ENCODE measurements at places on chromosomes 3 and 15.

DNA sequence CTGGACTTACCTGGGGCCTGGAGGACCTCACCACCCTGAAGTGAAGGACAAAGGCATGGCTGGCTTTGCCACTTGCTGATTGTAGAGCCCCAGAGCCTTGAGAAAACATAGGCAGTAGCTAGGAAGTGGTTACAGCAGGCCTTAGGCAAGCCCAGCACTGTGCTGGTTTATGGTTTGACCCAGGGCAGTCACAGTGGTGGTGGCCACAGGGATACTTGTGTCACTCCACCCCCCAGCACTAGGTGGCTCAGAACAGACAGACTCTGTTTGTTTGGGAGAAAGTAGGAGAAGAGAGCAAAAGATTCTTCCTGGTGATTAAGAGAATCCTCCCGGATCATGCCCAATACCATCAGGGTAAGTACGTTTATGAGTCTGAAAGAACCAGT lies 13.2 kb upstream of the COL8A1 start:
- DNase-seq, result no peak

DNA sequence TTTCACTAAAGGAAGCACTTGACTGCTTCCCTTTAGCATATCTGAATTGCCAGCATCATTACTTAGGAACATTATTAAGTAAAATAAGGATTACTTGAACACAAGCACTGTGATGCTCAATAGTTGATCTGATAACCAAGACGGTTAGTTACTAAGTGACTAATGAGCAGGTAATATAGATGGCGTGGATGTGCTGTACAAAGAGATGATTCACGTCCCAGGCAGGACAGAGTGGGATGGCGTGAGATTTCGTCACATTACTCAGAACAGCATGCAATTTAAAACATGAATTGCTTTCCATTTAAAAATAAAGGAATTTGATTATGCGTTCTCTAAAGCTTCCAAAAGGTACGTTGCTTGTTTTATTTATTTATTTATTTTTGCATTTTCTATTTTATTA lies 240.0 kb upstream of the ARHGEF26 start:
- DNase-seq, result no peak

DNA sequence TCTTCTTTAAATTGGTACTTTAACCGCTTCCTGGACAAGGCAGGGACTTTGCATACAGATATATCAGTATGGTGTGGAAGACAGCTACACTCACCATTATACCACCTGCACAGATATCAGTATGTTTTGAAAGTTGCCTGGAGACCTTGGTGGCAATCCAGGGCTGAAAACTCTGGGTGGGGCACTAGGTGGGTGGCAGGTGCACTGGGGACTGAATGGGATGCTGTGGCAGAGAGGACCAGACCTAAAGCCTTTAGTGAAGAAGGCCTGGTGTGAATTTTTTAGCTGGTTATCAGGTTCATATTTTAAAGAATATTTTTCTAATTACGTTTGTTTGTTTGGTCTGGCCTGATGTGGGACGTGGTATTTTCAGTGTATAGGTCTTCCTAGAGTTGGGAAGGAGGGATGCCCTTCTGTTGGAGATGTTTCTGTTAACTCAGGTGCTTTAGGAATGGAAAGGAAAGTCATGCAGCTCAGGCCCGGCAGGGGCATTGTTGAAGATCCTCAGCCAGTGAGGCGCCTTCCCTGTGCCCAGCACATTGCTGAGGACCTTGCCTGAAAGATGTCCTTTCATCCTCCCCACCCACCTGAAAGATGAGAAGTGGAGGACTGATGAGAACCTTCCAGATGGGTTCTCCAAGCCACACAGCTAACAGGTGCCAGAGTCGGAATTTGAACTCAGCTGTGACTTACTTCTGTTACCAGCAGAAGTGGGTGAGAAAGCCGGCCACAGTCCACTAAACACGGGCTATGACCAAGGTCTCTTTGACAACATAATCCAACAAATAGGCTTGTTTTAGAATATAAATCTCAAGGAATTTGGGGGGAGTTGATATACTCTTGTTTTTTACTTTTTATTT lies 77.3 kb downstream of the APBA2 start:
- no peak for DNase-seq

DNA sequence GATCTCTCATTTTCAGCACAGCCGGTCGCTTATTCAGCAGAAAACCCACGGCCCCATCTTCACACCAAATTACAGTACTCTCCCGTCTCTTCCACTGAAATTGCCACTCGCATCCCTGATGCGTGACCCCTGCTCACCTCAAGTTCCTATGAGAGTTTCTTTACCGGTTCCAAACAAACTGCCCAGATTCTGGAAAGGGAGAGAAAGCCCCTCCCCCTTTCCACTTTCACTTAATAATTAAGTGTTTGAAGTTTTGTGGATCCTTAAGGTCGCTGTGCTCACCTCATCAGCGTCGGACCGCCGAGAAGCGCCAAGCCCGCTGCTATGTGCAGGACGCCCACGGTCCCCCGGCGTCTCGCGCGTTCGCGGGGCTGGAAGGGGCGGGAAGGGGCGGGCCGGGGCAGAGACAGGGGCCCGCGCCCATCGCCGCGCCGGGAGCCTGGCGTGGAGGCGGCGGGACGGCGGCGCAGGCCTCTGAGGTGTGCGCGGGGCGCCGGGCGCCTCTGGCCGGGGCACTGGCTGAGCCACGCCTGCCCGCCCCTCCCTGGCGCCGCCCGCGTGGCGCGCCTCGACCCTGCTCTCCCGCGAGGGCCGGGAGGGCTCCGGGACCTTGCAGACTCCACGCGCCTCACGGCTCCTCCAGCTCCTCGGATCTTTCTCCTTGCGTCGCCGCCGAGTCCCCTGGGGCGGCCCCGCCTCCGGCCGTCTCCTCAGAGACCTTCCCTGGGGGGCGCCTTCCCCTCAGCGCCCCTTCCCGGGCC lies at the start of gene GPR156:
Gene GPR156 (minus strand): TSS at position 476 of the 761 bp plus-strand sequence. CDS start 41,124 bp downstream, outside the sequence.
- DNase-seq, result no peak

- DNase-seq, result no peak
Observed at GRCh38 chr15:23642413-23643044, 5.1 kb downstream of the MAGEL2 start.

- DNase-seq, result no peak
Observed at GRCh38 chr15:75844629-75845335, 1.5 kb downstream of the UBE2Q2 start.

DNA sequence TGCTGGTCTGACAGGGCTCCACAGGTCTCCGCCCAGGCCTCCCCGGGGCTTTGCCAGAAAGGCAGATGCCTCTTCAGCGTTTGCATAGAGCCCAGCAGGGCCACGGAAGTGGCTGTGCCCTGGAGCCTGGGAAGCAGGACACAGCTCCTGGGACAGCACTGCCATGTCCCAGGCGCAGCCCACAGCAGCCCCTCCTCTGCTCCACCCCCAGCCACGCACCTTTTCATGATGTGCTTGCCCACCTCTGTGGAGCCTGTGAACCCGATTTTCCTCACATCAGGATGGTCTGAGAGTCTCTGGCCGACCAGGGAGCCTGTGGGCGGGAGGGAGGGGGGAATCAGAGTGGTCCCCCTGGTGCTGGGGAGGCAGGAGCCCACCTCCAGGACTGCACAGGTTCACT lies 33.9 kb upstream of the SLC41A3 start:
- DNase-seq, result no peak

DNA sequence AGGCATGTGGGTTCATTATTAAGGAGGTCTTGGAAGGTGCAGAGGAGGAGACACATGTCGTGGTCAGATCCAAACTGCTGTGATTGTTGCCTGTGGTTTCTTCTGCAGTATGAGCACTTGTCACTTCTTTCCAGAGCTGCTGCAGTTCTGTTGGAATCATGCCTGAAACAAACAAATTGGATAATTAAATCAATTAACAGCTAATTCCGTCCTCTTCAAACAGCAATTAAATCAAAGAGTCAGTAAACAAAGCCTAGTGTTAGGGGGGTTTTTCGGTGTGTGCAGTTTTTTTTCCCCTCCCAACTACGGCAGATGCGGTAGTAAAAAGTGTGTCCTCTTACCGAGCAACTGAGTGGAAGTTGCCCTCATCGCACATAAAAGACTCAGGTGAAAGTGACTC lies 542.2 kb downstream of the FOXP1 start:
- DNase-seq, result no peak

DNA sequence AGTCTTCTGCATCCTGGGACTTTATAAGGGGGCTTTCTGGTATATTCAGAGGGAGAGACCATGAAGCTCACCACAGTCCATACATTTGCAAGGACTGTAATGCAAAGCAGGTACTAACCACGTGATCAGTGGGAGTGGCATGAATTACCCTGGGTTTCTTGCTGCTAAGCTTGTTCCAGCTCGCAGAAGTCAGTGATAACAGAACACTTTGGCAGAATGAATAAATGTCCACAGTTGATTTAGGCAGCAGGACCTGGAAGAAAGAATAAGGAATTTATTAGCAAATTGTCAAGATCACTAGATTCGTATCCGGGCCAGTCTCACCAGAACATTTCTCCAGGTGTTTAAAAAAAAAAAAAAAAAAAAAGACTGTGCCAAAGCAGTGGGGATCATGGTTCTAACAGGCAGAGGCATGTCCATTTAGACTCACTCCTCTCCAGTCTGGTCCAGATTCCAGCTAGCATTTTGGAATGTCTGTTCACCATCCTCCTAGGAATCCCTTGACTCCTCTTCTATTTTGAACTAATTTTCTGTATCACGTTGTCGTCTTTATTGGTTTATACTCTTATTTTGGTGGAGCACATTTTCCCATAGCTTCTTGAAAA lies 24.5 kb downstream of the HHLA2 start:
- DNase-seq, result no peak

GRCh38 chr3:99523431-99524127 lies 114.8 kb upstream of the COL8A1 start:
- DNase-seq, result no peak

- no peak for DNase-seq
Observed at GRCh38 chr15:70236341-70237086, 138.8 kb upstream of the TLE3 start.

DNA sequence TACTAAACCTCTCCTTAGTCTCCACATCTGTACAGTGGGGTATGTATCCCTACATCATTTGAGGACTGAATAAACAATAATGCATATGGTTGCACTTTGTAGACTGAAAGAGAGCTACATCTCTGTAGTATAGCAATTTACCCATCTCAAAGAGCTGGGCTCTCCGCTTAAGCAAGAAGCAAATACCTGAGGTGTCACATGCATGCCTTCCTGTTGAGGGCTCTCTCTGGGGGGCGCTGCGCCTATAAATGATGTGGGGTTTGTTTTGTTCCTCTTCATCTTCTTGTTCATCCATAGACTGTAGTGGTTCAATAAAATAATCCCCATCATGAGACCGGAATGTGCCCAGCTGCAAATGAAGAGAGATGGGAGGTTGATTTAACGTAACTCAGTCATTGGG lies 6.8 kb downstream of the ADAMTS9 start:
- DNase-seq, result no peak

DNA sequence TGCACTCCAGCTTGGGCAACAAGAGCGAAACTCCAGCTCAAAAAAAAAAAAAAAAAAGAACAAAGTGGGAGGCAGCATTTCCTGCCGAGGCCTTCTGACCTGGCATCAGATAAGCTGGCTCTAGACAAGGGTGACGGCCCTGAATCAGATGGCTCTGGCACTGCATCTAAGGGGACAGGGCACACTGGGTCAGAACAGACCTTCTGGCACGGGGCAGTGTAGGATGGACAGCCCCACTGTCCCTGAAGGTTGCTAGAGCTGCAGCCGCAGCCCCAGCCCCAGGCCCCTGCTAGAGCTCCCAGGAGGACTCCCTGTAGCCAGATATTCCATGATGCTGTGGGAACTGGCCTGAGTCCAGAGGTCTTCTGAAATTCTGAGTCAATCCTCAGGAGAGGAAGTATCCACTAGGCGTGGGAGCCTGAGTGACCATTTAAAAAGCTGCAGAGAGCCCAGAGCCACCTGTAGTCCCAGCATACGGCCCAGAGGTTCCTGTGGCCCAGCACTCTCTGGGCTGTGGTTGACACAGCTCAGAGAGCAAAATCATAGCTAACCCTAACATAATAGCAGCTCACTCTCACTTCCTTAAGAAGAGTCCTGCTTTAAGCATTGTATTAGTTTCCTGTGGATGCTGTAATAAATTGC lies 69.2 kb upstream of the MFGE8 start:
- no peak for DNase-seq

DNA sequence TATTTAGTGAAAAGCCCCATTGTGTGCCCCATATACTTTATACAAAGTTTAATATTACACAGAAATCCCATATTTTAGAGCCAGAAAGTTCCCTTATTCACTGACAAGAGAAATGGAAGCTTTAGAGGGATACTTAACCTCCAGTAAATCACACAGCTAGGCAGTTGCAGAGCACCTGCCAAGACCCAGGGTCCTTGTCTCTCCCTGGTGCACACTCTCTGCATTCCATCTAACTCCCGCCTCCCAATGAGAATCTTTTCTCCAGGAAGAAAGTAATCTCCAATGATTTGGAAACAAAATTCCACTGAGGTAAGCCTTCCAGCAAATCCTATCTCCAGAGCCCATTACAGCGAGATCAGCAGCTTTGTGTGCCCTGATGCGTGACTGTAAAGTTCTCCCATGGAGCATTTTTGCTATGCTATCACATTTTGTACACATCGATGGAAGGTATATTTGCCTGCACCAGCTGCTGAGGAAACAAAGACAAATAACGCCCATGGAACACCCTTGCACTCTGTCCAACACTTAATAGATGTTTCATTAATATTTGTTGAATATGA lies 41.4 kb downstream of the ULK4 start:
- DNase-seq, result no peak
